ENCODE measurements at places on chromosomes 6 and 20.

DNA sequence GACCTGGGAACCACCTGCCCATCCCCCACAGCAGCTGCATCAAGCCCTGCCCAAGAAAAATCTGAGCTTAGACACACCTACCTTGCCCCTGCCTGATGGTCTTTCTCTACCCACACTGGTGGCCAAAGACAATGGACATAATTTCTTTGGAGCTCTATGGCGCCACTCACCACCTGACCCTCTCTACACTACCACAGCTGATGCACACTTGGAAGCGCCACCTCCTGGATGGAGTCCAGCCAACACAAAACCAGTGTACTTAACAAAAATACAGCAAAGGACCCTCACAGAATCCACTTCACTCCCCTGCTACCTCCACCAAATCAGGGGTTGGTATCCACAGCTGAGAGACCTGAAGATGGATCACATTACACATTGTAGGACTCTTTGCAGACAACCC is 39.7 kb upstream of the CLVS2 start:
- no peak overlapping the region for H3K27ac ChIP-seq
- H3K36me3 ChIP-seq: no peaks in the 10 kb centered on the region
- no peaks in the 10 kb centered on the region for H3K4me1 ChIP-seq
- DNase-seq: no peak
- H3K4me3 ChIP-seq: no peak overlapping the region
- H3K27me3 ChIP-seq: no peaks in the 10 kb centered on the region

DNA sequence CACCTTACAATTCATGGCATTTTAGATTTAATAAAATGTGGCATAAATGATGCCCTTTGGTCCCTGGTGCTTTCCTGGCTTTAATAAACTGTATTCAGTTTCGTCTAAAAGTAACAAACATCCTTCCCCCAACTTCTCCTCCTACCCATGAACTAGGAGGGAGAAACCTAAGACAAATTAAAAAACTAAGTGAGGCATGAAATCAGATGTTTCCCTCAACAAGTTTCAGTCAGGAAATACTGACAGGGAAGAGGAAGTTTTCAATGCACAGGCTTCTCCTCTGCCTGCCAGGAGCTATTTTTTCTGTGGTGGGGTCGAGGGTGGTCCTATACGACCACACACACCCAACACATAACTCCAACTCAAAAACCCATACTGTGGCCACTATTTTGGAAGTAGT is 10.0 kb downstream of the HBS1L start:
- H3K4me1 ChIP-seq: peaks cover 46% of the 10 kb centered on the region
- no peak for DNase-seq

GRCh38 chr6:80967609-80968008 is 784.9 kb downstream of the TENT5A start:
- H3K27ac ChIP-seq: no peak overlapping the region
- DNase-seq: no peak
- H3K4me3 ChIP-seq: no peak overlapping the region
- H3K36me3 ChIP-seq: no peaks in the 10 kb centered on the region
- no peaks in the 10 kb centered on the region for H3K27me3 ChIP-seq
- H3K4me1 ChIP-seq: no peaks in the 10 kb centered on the region

- no peak overlapping the region for H3K27ac ChIP-seq
- no peak overlapping the region for H3K4me3 ChIP-seq
- H3K36me3 ChIP-seq: no peaks in the 10 kb centered on the region
- peaks cover 7% of the 10 kb centered on the region for H3K27me3 ChIP-seq
- DNase-seq: no peak
Measured at GRCh38 chr6:128696691-128697689, 176.6 kb upstream of the PTPRK start.

DNA sequence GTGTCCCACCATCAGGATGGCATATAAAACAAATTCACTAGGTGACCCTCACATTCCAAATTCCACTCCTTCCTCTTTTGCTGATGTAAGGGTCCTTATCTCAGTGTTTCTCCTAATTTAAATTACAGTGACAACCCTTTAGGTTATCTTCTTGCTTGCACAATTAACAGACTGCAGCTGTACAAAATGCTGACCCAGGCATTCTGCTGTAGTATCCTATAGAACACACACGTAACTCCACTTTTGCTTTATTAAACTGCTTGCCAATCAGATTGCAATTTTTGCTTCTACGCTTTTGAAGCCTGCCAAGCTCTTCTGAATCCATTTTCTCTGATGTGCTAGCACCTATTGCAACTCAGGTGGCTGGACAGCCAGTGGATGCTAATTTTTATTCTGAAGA is 950.3 kb downstream of the TFAP2A start:
- H3K27me3 ChIP-seq: no peaks in the 10 kb centered on the region
- H3K36me3 ChIP-seq: no peaks in the 10 kb centered on the region
- no peak overlapping the region for H3K4me3 ChIP-seq
- no peaks in the 10 kb centered on the region for H3K4me1 ChIP-seq
- no peak for DNase-seq

DNA sequence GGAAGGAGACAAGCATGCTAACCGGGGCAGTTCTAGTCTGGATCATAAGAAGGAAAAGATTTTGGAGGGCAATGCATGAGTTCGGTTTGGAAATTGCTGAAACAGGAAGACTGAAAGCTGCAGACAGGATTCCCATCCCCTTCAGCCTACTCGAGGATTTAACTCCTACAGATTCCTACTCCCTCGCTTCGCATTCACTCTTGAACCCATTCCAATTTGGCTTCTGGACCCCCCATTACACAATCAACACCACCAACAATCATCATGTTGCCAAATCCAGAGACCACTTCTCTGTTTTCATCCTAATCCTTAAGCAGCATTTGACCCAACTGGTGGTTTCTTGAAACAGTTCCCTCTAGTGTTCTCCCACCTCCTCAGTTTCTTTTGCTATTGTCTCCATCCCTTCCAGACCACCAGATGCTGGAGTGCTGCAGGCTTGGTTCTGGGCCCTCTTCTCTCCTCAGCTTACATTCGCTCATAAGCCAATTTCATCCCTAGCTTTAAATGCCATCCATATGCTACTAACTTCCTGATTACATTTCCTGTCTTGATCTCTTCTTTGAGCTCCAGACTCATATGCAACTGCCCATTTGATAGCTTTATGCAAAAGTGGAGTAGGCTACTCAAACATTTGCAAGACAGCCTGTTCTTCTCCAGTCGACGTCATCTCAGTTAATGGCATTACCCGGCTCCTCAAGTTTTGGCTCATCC is 66.5 kb downstream of the DTNBP1 start:
- no peaks in the 10 kb centered on the region for H3K27me3 ChIP-seq
- H3K4me3 ChIP-seq: no peak overlapping the region
- peaks cover 8% of the 10 kb centered on the region for H3K36me3 ChIP-seq
- H3K4me1 ChIP-seq: peaks cover 7% of the 10 kb centered on the region
- no peak for DNase-seq

- no peaks in the 10 kb centered on the region for H3K27me3 ChIP-seq
- no peak overlapping the region for H3K27ac ChIP-seq
- H3K4me1 ChIP-seq: no peaks in the 10 kb centered on the region
- no peaks in the 10 kb centered on the region for H3K36me3 ChIP-seq
Measured at GRCh38 chr6:76774781-76775384, 688.4 kb downstream of the HTR1B start.

DNA sequence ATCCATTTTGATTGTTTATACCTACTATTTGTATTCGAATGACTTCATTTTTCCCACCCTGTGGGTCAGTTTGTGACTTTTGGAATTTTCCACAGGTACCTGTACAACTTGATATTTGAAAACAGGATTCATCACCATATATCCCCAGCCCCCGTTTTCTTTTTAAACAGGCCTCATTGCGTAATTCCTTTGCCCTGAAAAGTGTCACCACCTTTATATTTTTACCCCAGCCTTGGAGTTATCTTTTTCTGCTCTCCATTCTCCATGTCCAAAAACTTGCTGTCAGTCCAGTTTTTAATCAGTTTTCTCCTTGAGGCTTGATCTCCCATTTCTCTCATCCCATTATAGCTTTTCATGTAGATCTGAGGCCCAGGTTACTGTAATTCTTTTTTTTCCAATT is 16.6 kb downstream of the ZKSCAN8 start:
- peaks cover 11% of the 10 kb centered on the region for H3K4me1 ChIP-seq
- H3K27me3 ChIP-seq: no peaks in the 10 kb centered on the region
- H3K27ac ChIP-seq: no peak overlapping the region
- no peak overlapping the region for H3K4me3 ChIP-seq
- H3K36me3 ChIP-seq: peaks cover 82% of the 10 kb centered on the region

DNA sequence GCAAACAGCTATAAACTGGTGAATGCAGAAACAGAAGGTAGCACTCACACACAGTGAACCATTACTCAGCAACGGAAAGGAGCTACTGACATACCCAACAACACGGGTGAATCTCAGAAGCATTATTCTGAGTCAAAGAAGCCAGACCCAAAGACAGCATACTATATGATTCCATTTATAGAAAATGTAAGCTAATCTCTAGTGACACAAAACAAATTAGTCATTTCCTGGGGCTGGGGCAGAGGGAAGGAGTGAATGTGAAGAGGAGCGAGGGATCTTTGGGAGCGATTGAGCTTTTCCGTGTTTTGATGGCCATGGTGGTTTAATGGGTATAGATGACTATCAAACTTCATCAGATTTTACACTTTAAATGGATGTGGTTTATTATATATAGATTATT is 614.6 kb downstream of the DHX35 start:
- H3K4me1 ChIP-seq: no peaks in the 10 kb centered on the region
- H3K4me3 ChIP-seq: no peak overlapping the region
- no peak for DNase-seq
- H3K27ac ChIP-seq: no peak overlapping the region
- no peaks in the 10 kb centered on the region for H3K27me3 ChIP-seq

GRCh38 chr20:20229595-20229994 is 138.3 kb upstream of the INSM1 start:
- H3K36me3 ChIP-seq: no peaks in the 10 kb centered on the region
- no peak overlapping the region for H3K27ac ChIP-seq
- no peak overlapping the region for H3K4me3 ChIP-seq
- no peaks in the 10 kb centered on the region for H3K27me3 ChIP-seq
- DNase-seq: no peak

DNA sequence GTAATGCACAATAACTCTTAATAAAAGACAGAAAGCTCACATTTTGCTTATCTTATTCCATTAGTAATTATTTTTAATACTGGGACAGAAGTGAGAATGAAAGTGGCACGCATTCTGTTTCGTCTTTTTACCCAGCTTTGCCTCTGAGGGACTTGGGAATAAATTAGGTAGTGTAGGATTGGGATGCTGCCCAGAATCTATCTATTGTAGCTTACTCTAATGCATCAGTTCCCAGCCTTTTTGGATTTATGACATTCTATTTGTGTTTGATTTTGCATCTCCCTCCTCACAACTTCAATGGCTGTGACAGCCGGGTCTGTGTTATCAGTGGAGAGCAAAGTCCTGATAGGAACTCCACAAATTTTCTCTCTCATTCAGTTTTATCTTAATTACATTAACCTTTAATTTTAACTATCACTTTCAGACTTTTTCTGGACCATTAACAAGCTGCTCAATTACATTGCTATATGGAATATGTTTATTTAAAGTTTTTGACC is 62.9 kb upstream of the TULP4 start:
- H3K27ac ChIP-seq: no peak overlapping the region
- H3K4me3 ChIP-seq: no peak overlapping the region
- H3K4me1 ChIP-seq: peaks cover 2% of the 10 kb centered on the region
- peaks cover 3% of the 10 kb centered on the region for H3K36me3 ChIP-seq

DNA sequence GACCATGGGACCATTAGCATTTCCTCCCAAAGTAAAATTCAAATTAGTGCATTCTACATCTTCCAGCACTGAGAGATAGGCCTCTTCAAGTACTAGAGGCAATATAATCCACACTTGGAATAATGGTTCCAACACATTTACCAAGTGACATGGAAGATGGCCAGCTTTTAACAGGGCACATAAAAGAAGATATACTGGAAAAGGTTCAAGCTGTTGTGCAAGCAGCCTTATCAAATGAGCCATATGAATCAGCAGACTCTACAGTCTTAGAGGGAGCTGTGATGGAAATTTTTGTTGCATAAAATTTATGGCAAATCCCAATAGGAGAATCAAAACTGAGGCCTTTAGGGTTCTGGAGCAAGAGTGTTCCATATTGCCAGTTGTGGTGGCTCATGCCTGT is 526.6 kb upstream of the IRAK1BP1 start:
- H3K4me1 ChIP-seq: no peaks in the 10 kb centered on the region
- H3K27me3 ChIP-seq: no peaks in the 10 kb centered on the region
- H3K27ac ChIP-seq: no peak overlapping the region
- H3K36me3 ChIP-seq: no peaks in the 10 kb centered on the region
- no peak overlapping the region for H3K4me3 ChIP-seq
- no peak for DNase-seq

- peaks cover 3% of the 10 kb centered on the region for H3K36me3 ChIP-seq
- peaks cover 17% of the 10 kb centered on the region for H3K4me1 ChIP-seq
- H3K27ac ChIP-seq: no peak overlapping the region
Measured at GRCh38 chr20:20566516-20566915, 145.9 kb downstream of the RALGAPA2 start.

DNA sequence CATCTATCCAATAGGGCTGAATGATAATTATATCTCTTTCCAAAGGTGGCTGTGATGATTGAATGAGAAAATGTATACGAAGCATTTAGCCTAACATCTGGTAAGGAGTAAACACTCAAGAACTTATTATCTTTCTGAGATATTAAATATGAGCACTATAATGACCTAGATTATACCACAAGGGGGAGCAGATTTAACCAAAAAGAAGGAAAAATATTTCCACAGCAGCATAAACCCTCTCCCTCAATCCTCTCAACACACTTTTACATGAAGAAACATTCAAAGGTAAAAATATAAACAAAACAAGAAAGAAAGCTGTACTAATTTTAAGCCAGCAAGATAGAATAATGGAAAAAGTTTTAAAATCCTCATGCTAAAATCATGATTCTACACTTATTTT is 68.4 kb downstream of the SHPRH start:
- H3K27ac ChIP-seq: no peak overlapping the region
- no peaks in the 10 kb centered on the region for H3K27me3 ChIP-seq
- H3K4me3 ChIP-seq: no peak overlapping the region
- H3K4me1 ChIP-seq: no peaks in the 10 kb centered on the region
- H3K36me3 ChIP-seq: peaks cover 70% of the 10 kb centered on the region
- DNase-seq: no peak

- H3K4me3 ChIP-seq: no peak overlapping the region
- no peaks in the 10 kb centered on the region for H3K36me3 ChIP-seq
- no peak overlapping the region for H3K27ac ChIP-seq
- no peaks in the 10 kb centered on the region for H3K27me3 ChIP-seq
- H3K4me1 ChIP-seq: no peaks in the 10 kb centered on the region
- DNase-seq: no peak
Measured at GRCh38 chr6:147043994-147044477, 160.2 kb upstream of the STXBP5 start.

GRCh38 chr6:33774774-33775173 is 14.2 kb downstream of the LEMD2 start:
- H3K36me3 ChIP-seq: peaks cover 63% of the 10 kb centered on the region
- no peak overlapping the region for H3K4me3 ChIP-seq
- H3K4me1 ChIP-seq: peaks cover 1% of the 10 kb centered on the region
- no peak overlapping the region for H3K27ac ChIP-seq
- no peaks in the 10 kb centered on the region for H3K27me3 ChIP-seq
- no peak for DNase-seq
